ENCODE measurements at places on chromosomes 11 and 22.

DNA sequence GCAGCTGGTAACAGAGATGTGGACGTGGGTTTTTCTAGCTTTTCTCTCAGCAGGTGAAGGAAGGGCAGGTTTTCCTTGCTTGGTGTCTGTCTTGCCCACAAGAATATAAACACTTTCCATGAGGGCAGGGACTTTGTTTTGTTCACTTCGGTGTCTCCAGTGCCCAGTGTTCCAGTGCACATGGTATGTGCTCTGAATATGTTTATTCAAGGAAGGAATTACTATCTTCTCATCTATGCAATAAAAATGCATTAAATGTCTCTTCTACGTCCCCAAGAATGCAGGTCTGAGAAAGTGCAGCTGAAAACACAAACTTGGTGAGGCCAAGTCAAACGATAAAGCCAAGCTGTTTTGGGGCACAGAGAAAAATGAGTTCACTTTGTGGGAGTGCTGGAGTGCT is 56.3 kb upstream of the PLET1 start:
- DNase-seq: no peak

GRCh38 chr11:486189-486588 is 20.9 kb downstream of the RNH1 start:
- no peak for DNase-seq

DNA sequence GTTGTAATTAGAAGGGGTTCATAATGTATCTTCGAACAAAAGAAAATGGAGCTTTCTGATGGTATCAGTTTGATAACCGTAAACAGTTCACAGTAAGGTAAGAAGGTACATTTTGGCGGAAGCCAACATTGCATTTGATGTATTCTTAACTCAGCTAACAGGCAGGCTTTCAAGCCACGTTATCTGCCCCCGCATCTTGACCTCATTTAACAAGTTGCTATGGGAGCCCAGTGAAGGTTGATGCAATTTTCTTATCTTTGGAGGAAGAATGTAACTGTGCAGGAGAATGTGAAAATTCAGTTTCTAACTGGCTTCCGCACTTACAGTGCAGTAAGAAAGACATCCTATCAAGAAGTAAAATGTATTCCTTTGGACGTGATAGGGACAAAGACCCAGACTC is 110.6 kb downstream of the ETS1 start:
- no peak for DNase-seq

DNA sequence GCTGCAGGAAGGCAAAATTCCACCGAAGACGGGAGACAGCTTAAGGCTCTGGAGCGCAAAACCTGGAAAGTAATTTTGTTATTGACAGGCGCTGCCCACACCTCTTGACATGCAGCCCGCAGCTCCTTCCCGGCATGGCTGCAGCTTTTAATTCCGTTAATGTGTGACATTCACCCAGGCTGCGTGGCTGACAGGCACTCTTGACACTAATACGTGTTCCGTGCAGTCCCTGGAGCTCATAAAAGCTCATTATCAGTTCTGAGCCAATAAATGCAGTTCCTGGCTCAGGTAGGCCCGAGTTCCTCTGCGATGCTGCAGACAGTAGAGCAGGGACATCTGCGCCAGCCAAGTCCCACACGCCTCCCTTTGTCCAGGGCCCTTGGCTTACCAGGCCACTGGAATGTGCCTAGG is 34.8 kb downstream of the TSPAN18 start:
- DNase-seq: no peak
